ENCODE measurements at places on chromosomes 1 and 21. TPM values are rescaled to one million over a fixed set of nuclear protein-coding genes. Genes with fewer than 3 reads are reported as not detected.

DNA sequence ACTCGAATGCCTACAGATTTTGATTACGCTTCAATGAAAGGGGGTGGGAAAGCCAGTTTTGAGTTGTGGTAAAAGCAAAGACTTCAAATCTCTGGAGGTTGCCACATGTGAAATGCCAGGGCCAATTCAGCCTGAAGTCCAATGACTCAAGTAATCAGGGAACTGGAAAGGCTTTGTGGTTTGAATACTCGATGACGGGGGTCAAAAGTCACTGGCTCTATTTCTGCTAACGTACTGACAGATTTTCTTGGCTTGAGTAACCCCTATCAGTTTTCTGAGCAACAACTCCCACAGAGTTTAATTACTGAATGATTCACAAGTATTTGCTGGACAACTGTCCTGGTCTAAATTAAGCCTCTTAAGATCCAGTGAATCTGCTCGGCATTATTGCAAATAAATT is 152.2 kb downstream of the SIPA1L2 start:
- DNase-seq, result no peak

DNA sequence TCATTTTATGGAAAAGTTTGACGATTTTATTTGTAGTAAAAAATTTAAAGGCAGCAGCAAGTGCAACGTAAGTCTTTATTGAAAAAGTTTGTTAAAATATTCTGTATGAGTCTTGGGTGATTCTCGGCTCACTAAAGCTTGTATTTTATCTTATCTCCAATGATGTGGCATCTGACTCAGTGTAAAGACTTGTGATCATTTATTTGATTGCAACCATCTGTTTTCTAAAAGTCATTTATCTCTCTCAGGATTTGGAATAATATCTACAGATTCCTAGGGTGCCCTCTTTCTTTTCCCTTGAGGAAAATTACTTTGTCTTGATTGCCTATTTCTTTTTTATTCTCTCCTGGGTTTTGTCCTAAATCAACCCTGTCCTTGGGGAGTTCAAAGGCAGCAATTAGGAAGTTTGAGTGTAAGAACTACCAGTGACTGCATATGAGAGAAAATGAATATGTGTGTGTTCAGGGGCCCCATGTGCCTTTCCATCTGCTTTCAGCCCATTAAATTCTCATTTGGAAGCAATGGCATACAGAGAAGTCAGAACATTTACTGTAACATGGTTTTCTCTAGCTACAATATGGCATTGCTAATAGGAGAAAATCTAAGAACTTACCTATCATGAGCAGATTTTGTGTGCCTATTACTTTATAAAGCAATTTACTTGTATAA is 575.0 kb upstream of the CHRM3 start:
- DNase-seq, result no peak

GPR3 gene
- 0.47 TPM for total RNA-seq

GRCh38 chr1:6448749-6449631 is 17.0 kb downstream of the TNFRSF25 start:
- no peak for DNase-seq

- DNase-seq, result no peak
Observed at GRCh38 chr1:46134660-46135331, 2.4 kb upstream of the PIK3R3 start.

- no peak for DNase-seq
Observed at GRCh38 chr21:26100573-26100972, 70.0 kb downstream of the APP start.

DNA sequence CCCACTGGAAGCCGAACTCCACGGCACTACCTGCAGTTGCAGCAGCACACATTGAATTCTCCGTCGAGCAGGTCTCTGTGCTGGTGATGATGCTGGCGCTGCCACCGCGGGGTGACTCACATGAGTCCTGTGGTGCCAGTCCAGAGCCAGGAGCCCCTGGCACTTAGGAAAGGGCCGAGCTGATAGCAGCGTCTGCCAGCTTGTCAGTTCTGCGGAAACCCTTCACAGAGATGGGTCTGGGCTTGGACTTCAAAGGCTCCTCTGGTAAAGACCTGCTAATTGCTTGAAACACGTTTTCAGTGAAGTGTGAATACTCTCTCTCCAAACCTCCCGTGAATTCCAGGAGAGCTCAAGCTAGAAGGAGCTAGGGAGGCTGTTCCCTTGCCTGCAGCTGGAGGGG is 92.2 kb downstream of the GRIK3 start:
- DNase-seq, result no peak
